ENCODE measurements at places on chromosomes 12 and 14.

GRCh38 chr12:48025281-48025680, 21.0 kb upstream of the COL2A1 start:
- no peak for DNase-seq

- DNase-seq: no peak
These were observed 73.3 kb downstream of the B4GALNT3 start for GRCh38 chr12:532908-533565.

DNA sequence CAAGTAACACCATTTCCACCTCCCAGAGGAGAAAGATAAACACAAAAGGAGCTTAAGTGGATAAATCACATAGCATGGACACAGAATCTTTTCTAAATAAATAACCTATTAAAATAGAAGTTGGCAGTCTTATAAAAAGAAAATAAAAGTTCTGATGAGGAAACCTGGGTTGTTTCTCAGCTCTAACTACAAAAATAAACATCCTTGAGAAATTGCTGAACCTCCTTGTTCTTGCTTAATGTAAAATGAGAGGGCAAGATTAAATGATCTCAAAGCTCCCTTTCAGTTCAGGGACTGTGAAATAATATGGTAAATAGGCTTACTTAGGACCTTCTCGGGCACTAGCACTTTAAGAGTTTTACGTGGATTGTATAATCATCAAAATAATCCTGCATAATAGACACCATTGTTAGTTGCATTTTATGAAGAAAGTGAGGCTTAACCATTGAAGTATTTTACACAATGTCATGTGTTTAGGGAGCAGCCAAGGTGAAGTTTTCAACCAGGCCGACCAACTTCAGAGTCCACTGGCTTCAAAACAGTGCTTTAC, 214.0 kb upstream of the NOVA1 start:
- no peak for DNase-seq

DNA sequence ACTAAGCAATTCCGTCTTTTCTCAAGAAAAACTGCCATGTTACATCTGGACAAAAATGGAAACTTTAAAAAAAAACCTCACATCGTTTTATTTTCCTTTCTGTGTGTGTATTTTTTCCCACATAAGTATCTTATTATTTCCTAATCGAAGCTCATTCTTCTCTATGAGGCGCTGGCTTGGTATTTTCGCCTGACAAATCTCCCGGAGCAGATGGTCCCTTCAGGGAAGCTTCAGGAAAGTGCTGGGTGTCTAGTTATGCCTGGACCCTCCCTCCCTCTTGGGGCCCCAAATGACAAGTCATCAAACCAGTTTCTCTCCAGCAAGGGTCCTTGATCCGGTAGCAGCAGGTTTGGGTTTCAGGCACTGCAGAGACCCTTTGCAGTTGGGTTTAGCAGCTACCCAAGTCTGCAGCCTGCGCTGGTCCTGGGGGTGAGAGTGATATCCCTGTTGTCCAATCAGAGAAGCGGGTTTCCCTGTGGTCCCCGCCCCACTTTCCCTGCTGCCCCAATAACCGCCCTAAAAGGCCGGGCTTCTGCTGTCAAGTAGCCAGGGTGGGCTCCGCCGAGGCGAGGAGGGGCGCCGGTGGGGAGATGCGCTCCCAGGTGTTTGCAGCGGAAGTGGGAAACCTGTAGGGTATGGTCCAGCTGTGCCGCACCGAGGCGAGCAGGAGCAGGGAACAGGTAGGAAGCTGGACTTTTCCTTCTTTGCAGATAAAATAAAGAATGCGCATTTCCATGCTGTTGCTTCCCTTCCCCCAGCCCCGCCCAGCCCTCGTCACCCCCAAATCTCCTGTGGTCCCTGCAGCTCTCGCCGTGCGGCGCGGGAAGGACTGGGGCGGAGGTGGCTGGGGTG, at the start of gene CNTN1:
Gene CNTN1 (plus strand): TSS at position 527 of the 852 bp plus-strand sequence.
- DNase-seq: no peak

GRCh38 chr14:92987713-92988510, 65.0 kb downstream of the CHGA start:
- DNase-seq: no peak

- DNase-seq: peak; percentile 64
These were observed 1.5 kb downstream of the TTC6 start for GRCh38 chr14:37596790-37597472.

DNA sequence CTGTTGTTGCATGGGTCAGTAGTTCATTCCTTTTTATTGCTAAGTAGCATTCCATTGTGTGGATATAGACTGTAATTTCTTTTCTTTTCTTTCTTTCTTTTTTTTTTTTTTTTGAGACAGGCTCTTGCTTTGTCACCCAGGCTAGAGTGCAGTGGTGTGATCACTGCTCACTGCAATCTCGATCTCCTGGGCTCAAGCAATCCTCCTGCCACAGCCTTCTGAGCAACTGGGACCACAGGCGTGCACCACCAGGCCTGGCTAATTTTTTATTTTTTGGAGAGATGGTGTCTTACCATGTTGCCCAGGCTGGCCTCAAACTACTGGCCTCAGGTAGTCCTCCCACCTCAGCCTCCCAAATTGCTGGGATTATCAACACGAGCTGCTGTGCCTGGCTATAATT, 5.2 kb downstream of the ATP6V0A2 start:
- DNase-seq: no peak

GRCh38 chr12:40225984-40226602, 1.3 kb downstream of the LRRK2 start:
- no peak for DNase-seq

DNA sequence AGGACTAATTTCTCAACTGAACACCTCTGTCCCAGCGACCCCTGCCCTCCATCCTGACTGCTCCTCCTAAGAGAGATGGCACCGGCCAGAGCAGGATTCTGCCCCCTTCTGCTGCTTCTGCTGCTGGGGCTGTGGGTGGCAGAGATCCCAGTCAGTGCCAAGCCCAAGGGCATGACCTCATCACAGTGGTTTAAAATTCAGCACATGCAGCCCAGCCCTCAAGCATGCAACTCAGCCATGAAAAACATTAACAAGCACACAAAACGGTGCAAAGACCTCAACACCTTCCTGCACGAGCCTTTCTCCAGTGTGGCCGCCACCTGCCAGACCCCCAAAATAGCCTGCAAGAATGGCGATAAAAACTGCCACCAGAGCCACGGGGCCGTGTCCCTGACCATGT, 756 bp downstream of the RNASE7 start:
- DNase-seq: no peak

DNA sequence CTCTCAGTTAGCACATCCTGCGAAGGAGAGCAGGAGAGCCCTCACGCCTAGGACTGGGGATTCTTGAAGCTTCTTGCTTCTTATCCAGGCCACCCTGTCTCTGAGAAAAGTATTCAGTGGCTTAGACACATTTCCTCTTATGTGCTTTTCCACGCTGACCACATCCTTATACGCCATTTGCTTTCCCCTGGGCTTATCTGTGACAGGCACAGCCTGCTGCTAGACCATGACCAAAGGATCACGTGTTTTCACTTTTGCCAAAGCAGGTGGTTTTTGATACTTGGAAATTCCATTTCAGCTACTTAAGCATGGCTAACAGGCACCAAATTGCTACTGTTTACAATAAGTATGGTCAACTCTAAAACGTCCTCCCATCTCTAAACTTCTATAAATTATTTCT, 587.4 kb downstream of the AACS start:
- no peak for DNase-seq

- no peak for DNase-seq
These were observed 30.4 kb upstream of the RNU6-7 start for GRCh38 chr14:32171469-32171868.

DNA sequence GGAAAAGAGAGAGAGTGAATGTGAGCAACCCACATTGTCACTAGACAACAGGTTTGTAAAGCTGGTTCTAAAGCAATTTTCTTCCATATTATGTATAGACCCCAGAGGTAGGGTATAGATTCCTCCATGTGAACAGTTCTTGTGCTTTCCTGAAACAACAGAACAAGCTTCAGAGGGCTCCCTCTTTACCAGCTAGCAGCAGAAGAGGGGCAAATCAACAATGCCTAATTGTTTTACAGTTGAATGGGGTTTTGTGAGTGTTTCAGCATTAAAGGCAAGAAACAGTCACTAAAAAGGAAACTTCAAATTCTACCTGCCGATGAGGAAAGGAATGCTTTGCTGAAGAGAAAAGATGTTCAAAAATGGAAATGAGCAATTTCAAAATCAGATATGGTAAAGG, 341.2 kb upstream of the KITLG start:
- no peak for DNase-seq

- no peak for DNase-seq
These were observed 154.5 kb downstream of the TGFB3 start for GRCh38 chr14:75827331-75827730.

- no peak for DNase-seq
These were observed 6.3 kb downstream of the ZFP36L1 start for GRCh38 chr14:68786491-68787091.

GRCh38 chr12:38648813-38649212, 256.6 kb downstream of the CPNE8 start:
- no peak for DNase-seq

DNA sequence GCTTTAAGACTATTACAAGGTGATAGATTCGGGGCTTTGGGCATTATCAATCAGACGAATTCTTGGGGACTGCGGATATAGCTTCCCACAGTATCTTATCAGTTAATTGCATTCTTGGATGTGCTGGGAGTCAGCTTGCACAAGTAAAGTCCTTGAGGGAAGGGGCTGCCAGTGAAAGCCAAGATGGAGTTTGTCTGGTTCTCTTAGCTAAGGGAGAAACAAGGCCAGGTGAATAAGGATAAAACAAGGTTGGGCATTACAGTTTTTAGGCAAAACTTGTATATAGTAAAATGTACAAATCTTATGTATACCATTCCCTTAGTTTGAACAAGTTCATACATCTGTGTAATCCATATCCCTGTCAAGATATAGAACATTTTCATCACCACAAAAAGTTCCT, 5.5 kb downstream of the FBXO34 start:
- DNase-seq: no peak

DNA sequence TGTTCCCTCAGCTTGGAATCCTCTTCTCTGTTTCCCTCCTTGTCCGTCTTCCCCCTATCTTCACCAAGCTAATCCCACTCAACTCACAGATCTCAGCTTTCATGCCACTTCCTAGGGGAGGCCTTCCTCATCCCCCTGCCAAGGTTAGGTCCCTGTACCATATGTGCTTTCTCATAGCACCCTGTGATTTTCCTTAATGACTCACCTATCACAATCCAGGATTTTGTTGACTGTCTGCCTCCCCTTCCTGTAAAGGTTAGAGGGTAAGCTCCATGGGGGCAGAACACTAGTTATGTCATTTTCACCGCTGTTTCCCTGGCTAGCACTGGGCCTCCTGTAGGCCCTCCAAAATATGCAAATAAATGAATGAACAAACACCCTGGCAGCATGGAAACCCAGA, 57.6 kb downstream of the CRADD start:
- DNase-seq: no peak

- DNase-seq: peak; percentile 70
These were observed 58.6 kb downstream of the TSPAN9 start for GRCh38 chr12:3135522-3136461.

DNA sequence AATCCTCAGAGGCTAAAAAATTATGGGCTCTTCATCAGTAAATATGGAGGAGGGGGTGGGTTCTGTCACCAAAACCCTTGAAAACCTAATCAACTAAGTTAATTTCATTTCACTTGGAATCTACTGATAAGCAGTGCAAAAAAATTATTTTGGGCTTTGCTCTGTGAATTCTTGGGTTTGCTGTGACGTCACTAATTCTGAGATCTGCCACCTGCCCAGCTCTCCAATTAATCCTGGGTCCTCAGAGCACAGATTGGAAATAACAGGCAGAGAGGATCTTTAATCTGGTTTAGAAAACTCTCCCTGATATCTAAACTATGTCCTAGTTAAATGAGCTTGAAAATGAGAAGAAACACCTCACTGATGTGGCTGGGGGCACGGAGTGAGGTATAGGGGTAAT, 903.2 kb downstream of the AACS start:
- DNase-seq: no peak

DNA sequence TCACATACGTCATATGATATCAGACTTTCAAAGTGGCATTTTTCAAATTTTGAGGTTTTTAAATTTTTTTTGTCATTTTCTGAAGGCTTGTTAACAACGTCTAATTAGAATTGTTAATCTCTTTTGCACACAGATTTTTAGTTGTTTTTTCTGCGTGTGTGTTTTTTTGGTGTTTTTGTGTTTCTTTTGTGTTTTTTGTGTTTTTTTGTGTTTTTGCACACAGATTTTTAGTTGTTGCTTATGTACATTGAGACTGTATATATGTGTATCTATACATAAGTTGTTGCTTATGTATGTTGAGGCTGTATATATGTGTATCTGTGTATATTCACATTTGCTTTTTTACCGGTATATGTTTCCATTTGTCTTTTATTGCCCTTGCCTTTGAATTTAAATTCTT, 30.8 kb downstream of the ARID2 start:
- no peak for DNase-seq

- no peak for DNase-seq
These were observed 112.0 kb upstream of the TMCC3 start for GRCh38 chr12:94762259-94762942.

DNA sequence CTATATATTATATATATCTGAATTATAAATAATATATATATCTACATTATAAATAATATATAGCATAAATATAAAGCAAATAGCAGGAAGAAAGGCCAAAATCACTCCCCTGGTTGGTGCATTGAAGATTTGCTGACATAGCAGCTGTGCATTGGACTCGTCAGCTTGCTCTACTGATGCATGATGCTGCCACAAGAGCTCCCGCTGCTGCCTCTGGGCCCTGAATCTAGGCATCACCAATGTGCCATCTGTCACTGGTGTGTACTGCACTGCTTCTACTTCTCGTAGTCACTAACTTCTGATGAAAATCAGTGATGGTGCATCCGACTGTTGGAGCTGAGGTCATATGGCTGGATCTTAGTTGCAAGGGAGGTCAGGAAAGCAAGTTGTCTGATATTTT, 205.0 kb downstream of the ADAMTS20 start:
- DNase-seq: no peak

- DNase-seq: no peak
These were observed 69.4 kb downstream of the CD163L1 start for GRCh38 chr12:7374423-7375144.

- DNase-seq: no peak
These were observed 177.3 kb upstream of the PLXNC1 start for GRCh38 chr12:93970900-93971688.

DNA sequence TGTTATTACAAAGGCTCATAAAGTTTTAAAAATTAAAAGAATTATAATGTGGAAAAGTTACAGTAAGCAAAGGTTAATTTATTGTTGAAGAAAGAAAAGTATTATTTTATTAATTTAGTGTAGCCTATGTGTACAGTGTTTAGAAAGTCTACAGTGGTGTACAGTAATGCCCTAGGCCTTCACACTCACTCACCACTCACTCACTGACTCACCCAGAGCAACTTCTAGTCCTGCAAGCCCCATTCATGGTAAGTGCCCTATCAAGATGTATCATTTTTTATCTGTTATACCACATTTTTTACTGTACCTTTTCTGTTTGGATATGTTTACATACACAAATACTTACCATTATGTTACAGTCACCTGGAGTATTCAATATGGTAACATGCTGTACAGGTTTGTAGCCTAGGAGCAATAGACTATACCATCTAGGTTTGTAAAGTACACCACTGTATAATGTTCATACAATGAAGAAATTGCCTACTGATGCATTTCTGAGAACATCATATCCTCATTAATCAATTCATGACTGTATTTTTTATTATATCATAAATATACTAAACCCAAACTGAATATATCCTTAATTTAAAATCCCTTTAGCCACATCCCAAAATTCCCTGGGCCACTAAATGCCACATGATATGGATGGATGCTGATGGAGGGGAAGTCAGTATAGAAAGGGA, 43.6 kb upstream of the NID2 start:
- no peak for DNase-seq

Measured in NCI-H1092 treated with DMSO at 0.1 percent for 48 hours (cell line).